ENCODE measurements at places on chromosomes 13 and 19.
A peak's percentile ranks its signal among the peaks of the same experiment; 100 is the strongest.

- no peak for DNase-seq
Observed at GRCh38 chr13:91017669-91018053, 329.8 kb upstream of the MIR17HG start.

- no peak for DNase-seq
Observed at GRCh38 chr19:47069795-47070194, 21.4 kb upstream of the TMEM160 start.

DNA sequence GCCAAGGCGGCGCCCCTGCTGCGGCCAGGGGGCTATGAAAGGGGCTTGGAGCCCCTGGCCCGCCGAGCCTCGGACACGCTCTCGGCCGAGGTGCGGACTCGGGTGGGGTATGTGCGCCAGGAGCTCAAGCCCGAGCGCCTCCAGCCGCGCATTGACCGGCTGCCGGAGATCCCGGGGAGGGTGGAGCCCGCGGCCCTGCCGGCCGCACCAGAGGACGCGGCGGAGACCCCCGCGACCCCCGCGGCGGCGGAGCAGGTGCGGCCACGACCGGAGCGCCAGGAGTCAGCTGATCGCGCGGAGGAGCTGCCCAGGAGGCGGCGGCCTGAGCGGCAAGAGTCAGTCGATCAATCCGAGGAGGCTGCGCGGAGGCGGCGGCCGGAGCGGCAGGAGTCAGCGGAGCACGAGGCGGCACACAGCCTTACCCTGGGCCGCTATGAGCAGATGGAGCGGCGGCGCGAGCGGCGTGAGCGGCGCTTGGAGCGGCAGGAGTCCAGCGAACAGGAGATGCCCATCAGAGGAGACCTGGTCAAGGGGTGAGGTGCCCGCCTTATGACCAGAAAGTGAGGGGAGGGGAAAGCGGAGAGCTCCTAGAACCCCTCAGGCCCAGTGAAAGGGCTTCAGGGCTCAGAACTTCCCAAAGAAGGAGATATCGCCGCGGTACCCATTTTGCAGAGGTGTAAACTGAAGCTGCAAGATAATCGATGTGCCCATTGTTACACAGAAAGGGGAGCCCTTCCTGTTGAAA, 8.8 kb upstream of the SHKBP1 start:
- DNase-seq, result no peak

DNA sequence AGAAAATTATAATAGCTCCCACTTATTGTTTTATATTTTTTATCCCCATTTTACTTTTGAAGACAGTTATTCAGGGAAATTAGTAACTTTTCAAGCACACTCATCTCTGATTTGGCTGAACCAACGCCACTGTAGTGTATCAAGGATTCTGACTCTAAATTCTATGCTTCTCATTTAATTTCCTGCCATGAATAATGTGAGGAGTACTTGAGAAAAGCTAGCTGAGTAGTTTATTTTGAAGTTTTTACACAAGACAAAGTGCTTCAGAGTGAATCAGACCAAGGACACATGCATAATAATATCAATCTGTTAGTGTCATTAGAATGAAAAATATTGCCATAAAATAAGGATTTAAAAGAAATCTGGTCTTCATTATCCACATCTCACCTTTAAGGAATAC, 329.9 kb downstream of the SLITRK6 start:
- DNase-seq, result no peak

GRCh38 chr19:54947381-54947780, at the start of gene NLRP7:
NLRP7 (minus strand) TSS chr19:54947530.
- no peak for DNase-seq

GRCh38 chr13:37360556-37360955, 238.0 kb downstream of the POSTN start:
- DNase-seq, result no peak

- DNase-seq, result no peak
Observed at GRCh38 chr13:20193162-20193906, 596 bp upstream of the GJB2 start.

GRCh38 chr13:112850273-112850672, 118.7 kb upstream of the MCF2L start:
- DNase-seq, result no peak

- DNase-seq, result no peak
Observed at GRCh38 chr13:70527599-70527998, 419.3 kb upstream of the KLHL1 start.

- peak; percentile 31 for DNase-seq
Observed at GRCh38 chr13:113135281-113135760, 12.7 kb downstream of the F10 start.

- no peak for DNase-seq
Observed at GRCh38 chr13:109154966-109155761, 525.8 kb downstream of the MYO16 start.

- DNase-seq, result no peak
Observed at GRCh38 chr13:30907121-30907861, 1.2 kb downstream of the MEDAG start.

DNA sequence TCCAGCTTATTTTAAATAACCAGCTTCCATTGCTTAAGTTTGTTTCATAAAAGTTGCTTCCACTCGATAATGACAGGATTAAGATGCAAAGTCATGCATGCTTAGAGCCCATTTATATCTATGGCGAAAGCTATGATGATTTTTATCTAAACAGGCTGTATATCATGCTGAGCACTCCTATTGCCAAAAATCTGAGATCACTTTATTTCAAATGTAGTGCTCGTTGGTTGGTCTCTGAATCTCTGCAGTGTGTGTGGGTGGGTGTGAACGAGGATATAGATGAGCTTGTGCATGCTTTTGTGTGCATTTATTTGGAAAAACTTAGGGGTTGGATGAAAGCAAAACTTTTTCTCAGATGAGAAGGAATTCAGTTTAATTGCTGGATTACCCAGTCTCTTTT, 27.0 kb upstream of the ARGLU1 start:
- DNase-seq, result no peak

- DNase-seq, result no peak
Observed at GRCh38 chr13:61255040-61255796, 160.4 kb downstream of the PCDH20 start.

DNA sequence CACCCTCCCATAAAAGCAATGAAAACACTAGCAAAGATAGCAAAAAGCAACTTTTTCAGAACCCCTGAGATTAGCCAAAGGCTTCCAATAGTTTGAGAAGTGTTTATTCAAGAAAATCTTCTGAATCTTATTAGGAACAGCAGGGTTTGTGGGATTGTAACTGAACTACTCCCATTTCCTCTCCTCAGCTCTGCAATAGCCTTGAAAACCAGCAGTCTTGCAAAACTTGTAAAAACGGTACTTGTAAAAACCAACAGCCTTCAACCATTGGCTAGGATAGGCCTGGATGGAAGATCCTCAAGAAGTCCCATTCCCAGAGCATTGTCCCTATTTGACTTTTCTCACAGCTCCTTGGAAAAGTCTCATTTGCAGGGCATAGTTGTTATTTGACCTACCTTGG, 12.1 kb downstream of the RNASEH2B start:
- no peak for DNase-seq

GRCh38 chr13:57045826-57046546, 94.7 kb upstream of the PRR20A start:
- no peak for DNase-seq
